GM12865 (cell line): ENCODE measurements at places on chromosomes 16 and 17.

DNA sequence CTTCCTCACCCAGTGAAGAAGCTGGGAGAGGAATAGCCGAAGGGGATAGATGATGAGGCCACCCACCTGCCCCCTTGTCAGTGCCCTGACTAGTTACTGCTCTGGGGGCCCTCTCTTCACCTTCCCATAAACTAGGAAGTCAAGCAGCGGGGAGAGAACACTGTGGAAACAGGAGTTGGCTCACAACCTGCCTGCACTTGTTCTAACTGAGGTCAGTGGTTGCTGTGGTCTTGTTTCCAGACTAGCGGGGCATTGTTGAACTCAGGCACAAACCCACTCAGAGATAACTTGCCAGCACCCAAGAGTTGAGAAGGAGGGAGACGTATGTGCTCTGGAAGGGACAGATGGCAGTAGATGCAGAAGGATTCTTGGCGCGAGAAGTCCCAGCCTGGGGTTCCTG, 48.6 kb upstream of the DDX52 start:
- DNase-seq: peak; percentile 24

- DNase-seq: no peak
Measured at GRCh38 chr16:2689968-2690801, 7.9 kb downstream of the KCTD5 start.

DNA sequence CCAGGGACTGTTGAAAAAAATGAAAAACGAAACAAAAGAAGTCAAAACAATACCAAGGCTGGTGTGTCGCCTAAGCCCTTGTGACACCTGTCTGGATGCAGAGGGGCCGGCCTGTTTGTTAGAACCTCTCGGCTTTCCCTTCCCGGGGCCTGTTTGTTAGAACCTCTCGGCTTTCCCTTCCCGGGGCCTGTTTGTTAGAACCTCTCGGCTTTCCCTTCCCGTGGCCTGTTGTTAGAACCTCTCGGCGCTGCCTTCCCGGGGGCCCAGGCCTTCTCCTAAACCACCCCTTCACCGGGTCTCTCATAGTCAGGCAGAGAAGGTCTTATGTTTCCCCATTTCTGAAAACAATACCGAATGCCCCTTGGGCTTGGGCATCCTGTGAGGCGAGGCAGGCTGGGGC, 180.0 kb downstream of the BANP start:
- no peak for DNase-seq

GRCh38 chr17:859061-859823, 77.1 kb downstream of the MRM3 start:
- DNase-seq: no peak

- no peak for DNase-seq
Measured at GRCh38 chr16:20268409-20268808, 58.9 kb downstream of the GP2 start.

GRCh38 chr17:67442787-67443624, 65.9 kb downstream of the PITPNC1 start:
- DNase-seq: no peak

DNA sequence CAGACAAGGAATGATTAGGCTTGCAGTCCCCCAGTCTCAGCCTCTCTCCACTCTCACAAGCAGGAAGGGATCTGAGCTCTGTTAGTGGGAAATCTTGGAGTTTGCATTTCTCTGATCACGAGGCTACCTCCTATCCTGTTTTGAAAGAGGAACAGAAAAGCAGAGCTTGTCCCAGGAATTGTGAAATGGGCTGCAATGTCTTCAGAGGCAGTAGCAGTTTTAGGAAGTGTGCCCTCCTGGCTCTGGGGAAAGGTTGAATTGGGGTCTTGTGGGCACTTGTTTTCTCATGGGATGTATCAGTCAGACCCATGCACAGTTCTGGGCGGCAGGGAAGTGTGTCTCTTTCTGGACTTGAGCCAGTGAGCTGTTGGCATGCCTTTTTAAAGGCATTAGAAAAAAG, 22.8 kb downstream of the NUP85 start:
- no peak for DNase-seq

DNA sequence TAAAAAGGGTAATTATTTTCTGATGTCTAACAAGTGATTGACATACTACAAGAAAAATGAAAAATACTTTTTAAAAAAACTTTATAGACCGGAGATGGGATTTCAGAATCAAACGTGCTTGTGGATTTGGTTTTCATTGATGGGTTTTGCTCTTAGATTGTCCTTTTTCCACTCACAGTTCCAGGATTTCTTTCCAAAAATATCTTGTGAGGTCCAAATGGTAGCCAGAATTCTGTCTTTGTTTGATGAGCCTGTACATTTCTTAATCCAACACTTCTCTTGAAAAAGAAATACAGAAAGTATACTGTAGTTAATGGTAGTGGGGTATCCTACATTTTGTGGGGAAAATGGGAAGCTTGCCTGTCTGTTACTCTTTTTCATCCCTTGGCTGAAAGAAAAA, 329.3 kb downstream of the KCNJ2 start:
- DNase-seq: no peak

DNA sequence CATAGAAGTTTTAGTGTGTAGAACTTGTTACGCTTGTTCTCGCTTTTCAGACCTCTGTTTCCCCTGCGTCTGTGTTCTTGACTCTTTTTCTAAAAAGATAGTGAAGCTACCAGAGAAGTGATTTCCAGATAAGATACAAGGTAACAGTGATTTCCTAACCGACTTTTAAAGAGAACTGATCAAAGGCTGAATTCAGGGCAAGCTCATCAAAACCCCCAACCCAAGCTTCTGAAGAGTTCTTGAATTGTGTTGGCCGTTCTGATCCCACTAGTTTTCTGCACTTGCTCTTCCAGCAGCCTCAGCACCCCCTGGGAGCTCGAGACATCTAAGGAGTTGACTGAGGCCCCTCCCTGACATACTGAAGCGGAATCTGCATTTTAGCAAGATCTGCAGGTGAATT, 12.7 kb upstream of the NSMCE1 start:
- no peak for DNase-seq

DNA sequence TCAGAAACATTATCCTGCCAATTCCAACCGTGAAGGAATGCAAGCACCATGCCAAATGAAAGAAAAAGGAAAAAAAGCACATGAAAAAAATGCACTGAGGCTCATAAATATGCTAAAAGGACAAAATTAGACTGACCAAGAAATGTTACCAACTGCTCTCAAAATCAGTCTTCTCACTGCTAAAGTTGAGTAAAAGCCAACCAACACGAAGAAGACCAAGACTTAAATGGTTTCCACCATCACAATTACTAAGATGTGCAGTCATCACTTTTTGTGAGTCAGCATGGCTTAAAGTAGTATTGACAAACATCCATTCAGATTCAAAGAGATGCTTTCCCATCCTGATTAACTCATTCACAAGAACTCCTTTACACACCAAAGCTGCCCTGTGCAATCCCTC, 16.4 kb downstream of the CDYL2 start:
- no peak for DNase-seq

GRCh38 chr16:10584981-10585438, 4.6 kb upstream of the EMP2 start:
- no peak for DNase-seq

- no peak for DNase-seq
Measured at GRCh38 chr16:49017501-49017900, 264.1 kb downstream of the CBLN1 start.

DNA sequence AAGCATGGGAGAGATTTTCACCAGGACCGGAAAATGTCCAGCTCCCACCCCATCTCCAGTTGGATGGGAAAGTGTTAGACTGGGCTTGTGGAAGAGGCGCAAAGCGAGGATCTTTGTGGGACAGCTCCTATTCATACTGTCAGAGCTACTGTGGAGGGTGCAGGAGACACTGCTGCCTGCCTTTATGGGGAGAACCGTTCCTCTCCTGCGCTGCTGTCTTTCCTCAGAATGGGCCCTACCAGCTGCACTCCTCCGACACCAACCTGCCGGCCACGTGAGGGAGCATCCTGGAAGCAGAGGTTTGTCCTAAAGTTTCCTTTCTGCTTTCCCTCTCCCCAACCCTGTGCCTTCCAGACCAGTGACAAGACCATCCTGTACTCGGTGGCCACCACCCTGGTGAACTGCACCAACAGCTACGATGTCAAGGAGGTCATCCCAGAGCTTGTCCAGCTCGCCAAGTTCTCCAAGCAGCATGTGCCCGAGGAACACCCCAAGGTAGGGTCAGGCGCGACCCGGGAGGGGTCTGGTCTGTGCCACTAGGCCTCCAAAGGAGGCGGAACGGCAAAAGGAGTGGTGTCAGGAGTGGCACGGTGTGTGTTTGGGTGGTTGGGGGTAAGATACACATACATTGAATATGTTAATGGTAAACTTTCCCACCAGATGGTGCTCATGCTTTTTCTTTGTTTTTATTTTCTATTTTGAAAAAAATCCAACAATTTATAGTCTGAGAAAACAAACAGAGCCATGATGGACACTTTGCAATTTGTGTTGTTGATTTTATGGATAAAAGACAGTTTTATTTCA, 23.0 kb downstream of the SLC35G3 start:
- peak; percentile 11 for DNase-seq

DNA sequence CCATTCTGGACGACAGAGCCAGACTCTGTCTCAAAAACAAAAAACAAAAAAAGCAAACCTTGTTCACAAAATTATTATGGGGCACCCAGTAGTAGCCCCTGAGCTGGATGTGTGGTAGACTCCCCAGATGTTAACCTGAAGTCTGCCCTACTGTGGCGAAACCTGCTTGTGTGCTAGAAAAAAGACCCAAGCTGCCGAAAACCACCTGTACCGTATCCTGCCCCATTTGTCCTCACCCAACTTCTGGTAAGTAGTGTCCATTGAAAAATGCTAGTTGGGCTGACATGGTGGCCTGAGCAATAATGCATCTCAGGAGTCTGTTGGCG, 9.1 kb downstream of the RMI2 start:
- DNase-seq: peak; percentile 79

DNA sequence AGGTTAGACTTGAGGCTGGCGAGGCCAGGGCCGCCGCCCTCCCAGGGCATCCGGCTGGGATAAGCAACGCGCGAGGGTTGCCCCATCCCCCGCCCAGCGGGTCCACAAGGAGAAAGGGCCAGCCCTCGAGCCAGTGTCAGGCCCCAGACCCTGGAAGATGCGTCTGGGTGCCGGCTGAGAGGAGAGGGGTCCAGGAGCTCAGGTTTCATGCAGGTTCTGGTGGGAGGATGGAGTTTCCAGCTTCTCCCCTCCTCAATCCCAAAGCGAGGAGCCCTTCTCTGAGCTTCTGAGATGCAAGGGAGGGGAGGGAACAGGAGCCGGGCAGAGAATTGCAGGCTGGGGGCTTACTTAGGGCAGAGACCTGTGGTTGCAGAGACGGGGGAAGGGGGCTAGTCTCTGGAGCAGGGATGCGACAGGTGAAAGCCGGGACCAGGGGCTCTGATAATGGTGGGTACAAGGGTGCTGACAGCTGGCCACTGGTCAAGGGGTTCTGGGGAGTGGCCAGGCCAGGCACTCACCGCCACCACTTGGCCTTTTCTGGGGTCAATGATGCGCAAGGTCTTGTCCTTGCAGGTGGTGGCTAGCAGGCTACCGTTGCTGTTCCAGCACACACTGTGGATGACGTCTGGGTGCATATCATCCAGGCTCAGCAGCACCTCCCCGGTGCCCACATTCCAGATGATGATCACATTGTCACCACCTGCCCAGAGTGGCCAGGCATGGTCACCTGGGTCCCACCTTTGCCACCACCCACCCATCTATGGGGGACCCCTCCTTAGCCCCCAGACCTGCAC, 4.2 kb downstream of the CORO6 start:
- DNase-seq: no peak

GRCh38 chr17:68909066-68909465, 46.1 kb downstream of the ABCA8 start:
- peak; percentile 44 for DNase-seq

DNA sequence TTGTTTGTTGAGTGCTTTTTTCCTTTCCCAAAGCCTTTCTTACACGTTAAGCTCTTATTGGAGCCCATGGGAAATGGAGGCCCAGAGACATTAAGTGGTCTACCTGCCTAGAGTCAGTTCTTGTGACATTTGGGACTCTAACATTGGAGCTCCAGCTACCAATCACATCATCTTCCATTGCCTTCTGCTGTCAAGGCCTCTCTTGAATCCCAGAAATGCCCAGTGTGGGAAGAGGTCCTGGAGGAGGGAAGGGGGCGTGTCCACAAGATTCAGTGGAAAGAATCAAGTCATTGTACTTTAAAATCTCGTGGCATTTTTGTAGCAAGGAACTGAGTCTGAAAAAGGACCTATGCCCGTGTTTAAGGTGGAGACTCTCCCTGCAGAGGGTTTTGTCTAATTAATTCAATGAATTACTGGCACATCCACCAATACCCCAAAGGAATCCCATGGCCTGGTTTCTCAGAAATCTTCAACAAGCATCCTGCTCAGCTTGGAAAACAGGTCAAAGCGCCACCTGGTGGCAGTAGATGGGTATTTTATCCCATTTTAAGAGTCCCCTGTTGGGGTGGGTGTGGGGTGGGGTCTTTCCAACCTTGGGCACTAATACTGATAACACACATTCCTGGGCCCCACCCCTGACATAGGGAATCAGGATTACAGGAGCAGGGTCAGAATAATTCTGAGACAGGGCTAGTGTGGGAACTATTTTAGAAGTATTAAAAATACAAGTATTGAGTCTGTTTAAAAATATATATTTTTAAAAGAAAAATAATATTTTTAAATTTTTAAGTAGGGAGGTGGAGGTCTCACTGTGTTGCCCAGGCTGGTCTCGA, 24.6 kb downstream of the GPT2 start:
- peak; percentile 73 for DNase-seq

DNA sequence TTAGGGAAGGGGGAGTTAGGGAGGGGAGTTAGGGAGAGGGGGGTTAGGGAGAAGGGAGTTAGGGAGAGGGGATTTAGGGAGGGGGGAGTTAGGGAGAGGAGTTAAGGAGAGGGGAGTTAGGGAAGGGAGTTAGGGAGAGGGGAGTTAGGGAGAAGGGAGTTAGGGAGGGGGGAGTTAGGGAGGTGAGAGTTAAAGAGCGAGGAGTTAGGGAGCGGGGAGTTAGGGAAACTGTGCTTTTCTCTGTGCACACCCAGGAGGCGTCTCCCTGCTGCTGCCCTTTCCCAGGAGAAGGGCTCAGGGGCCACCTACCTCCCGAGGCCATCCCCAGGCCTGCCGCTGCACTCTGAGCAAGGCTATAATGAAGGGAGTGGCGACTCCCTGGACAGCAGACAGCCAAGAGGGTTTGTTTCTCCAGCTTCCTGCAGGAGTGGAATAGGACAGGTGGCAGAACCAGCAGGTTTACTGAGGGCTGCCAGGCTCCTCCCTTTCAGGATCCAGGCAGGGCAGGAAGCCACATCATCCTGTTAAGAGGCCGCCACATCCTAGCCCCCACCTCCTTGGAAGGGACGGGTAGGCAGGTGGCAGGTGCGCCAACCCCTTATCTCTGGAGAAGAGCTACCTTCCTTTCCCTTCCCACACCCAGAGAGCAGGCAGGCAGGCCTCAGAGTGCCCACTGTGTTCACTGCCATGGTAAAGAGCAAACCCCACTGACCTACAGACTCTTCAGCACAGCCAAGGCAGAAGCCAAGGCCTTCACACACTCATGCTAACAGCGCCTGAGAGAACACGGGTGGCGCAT, 4.3 kb downstream of the CANT1 start:
- DNase-seq: no peak
